ENCODE measurements at places on chromosomes 5 and 9.

DNA sequence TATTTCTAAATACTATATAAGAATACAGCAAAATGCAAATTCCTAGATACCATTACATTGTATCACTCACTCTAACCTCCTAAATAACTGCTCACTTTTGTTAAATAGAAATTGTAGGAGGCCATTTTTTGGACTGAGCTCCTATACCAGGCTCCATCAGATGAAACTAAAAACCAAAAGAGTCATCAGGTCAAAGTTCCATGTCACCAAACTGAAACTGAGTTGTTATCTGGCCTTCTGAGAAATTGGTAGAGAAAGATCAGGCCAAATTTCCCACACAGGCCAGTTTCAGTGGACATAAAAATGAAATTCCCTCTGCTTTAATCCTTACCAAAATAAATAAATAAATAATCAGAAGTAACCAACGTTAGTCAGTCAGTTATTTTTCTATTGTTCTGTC lies 13.8 kb upstream of the SNX2 start:
- DNase-seq: no peak

GRCh38 chr9:105065098-105066088 lies 137.4 kb upstream of the ABCA1 start:
- DNase-seq: no peak

- DNase-seq: no peak
These were observed 192.0 kb upstream of the PPP1R26 start for GRCh38 chr9:135287627-135288026.

DNA sequence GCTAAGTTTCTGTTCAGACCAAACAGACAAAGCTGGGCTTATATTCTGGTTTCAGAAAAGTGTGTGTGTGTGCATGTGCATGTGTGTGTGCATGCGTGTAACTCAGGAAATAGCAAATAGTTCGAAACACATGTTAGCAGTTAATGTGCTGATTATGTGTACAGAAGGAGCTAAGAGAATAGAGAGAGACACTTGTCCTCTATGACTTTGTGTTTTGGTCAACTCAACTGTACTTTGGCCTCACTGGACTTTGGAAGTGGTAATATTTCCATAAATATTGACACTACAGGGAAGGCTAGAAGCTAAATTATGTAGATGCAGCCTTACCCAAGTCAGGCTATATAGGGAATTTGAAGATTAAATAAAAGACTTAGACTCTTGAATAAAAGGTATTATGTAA lies 155.5 kb downstream of the RAB3C start:
- DNase-seq: no peak

- no peak for DNase-seq
These were observed 53.4 kb upstream of the IL6ST start for GRCh38 chr5:56048124-56048523.

- no peak for DNase-seq
These were observed 45.6 kb downstream of the FOXI1 start for GRCh38 chr5:170151097-170151831.

GRCh38 chr9:15144622-15145061 lies 162.4 kb downstream of the TTC39B start:
- no peak for DNase-seq

DNA sequence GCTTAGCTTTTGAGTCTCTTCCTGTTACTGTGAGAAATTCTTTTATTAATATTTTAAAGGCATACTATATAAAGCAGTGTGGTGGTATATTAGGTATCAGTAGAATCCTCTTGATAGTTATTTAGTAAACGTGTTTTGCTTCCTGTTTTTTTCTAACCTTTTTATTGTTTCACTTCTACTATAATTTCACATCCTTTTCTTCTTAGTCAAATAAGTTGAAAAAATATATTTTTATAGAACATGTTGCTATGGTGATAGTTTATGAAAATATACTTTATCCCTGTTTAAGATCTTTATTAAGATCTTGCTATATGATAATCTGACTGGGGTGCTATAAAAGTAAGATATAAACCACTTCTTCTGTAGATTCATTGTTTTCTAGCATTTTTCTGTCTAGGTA lies 2.1 kb downstream of the POLK start:
- DNase-seq: no peak

DNA sequence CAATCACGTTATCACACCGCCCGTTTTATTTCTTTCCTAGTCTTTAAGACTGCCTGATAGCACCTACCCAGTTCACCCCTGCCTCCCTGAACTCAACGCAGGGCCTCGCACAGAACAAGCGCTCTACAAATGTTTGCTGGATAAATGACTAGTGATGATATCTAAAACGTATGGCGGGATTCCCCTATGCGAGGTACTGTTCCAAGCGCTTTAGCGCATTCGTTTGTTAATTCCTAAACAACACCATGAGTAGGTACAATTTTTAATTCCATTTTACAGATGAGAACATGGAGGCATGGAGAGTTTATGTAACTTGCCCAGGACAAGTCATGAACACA lies 6.6 kb downstream of the POU4F3 start:
- no peak for DNase-seq

DNA sequence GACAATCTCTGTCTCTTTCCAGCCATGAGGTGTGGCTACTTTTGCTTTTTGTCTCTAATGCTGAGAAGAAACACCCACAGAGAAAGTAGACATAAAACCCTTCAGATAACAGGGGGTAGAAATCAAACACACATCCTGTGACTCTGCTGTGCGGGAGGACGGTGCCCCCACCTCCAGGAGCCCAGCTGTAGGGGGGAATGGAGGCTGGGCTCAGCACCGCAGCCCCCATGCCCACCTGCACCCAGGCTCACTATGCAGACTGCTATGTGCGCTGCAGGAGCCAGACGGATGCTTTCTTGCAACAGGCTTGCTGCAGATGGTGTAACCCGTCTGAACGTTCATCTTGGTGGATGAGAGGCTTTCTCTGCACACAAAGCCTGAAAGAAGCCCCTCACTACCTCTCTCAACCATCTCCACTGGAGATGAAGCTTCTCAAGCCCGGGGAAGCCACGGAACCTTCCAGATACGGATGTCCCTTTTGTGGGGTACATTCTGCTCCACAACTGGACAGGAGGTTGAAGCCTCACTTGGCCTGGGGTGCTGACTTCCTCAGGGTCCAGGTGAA lies 207.2 kb downstream of the GADD45G start:
- no peak for DNase-seq

GRCh38 chr5:142303565-142303964 lies 21.3 kb downstream of the SPRY4 start:
- no peak for DNase-seq

DNA sequence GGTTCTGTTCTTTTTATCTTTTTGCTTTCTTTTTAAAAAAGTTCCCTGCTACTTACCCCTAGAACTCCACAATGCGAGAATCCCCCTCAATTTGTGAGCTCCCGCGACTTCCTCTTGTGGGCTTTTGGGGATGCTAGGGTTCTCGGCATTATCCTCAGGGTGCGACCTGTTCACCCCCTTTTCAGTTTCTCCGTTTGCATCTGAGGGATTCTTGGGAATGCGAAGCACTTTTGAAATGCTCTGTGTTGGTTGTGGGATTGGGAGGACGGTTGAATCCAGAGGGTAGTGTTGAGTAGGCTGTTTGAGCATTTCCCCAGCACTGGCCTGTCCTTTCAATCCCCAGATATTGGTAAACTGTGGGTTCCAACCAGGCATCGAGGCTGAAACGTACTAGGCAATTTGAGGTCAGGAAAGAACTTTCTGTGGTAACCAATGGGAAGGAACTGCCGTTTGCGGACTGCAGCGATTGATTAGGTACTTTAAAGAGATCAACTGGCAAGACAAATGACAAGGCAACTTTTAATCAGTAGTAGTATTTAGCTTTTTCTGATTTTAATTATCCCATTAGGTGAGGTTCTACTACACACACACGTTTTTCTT lies 415 bp downstream of the XRCC4 start:
- no peak for DNase-seq

DNA sequence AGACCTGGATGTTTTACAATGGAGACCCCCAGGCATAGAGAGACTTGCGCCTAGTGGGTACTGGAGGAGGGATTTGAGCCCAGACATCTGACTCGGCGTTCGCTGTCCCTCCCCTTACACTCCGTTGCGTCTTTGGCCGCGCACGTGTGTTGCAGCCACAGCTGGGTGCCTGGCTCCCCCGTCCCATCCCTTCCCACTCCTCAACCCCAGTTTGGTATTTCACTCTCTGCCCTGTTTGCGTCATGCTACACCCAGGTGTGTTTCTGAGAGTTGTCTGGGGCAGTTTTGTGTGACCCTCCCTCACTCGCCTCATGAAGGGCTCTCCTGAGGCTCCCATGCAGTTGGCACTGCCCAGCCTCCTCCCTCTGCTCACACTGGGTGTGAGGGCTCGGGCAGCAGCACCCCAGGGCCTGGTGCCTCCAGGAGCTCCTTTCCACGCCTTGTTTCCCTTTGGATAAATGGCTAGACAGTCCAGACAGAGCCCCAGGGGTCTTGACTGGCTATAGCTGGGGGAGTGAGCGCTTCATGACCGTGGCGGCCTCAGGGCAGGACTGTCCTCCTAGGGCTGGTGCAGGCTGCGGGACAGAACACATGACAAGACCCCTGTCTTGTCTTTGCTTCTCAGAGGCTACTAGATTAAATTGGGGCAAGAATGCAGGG lies 13.6 kb downstream of the TCF7 start:
- no peak for DNase-seq

DNA sequence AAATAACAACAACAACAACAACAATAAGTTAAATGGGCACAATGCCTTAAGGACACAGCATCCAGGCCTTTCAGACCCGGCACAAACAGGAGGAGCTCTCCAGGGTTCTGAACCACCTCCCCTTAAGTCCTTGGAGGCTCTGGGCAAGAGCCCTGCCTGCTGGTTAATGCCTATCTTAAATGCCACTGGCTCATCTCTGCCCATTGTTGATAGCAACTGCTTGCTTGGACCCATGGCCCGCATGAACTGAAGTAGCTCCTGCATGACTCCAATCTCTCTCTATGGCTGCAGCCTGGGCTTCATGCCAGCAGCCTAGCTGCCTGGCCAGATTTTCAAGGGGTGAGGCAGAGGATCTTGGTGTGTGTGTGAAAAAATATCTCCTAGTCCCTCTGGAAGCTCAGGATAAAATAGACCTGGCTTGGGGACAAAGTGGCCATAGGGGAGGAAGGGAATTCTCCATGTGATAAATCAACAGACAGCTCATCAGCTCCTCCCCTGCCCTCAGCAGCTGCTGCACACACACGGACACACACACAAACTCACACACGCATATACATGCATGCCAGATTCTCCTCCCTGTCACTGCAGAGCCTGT lies 27.4 kb downstream of the FAM219A start:
- DNase-seq: no peak

DNA sequence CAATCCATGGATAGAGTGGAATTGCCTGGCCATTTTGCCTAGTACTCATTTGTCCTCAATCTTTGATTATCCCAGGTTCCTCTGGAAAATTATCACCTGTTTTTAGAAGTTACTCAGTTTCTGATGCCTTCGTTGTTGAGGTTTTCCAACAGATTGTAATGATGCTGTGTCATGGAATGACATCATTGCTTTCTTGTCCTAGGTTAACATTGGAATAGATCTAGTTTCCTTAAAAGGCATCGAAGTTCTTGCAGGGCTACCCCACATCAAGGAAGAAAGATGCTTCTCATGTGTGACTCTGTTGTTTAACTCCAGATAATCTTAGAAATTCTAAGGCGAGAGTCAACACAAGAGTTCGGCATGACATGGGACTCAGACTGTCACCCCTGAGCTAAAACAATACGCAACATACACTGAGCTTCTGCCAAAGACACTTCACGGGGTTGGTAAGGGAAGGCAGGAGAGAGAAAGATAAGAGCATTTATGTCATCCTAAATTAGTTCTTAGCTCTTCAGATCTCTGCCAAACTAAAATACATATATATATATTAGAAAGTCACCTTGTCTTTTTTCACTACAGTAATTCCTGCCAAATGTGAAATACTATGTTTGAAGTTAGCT lies 293.2 kb upstream of the WWC1 start:
- DNase-seq: no peak

DNA sequence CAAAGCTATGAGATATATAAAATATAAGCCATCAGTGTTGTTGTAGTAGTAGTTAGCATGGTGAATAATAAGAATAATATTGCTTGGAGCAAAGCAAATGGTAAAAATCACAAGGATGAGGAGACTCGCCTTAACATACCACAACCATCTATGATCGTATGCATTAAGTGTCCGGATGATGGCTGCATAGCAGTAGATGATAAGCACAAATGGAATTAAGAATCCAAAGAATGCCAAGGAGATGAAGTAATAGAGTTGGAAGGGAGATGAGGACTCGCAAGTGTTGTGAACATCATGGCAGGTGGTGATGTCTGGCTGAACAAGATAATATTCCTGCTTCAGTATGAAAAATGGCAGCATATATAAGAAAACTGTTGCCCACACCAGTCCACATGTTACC lies 5.5 kb downstream of the F2RL2 start:
- DNase-seq: no peak

GRCh38 chr9:133604214-133604613 lies 5.0 kb downstream of the FAM163B start:
- DNase-seq: peak; percentile 15

GRCh38 chr5:168848569-168848968 lies 269.4 kb upstream of the PANK3 start:
- DNase-seq: no peak

All from stimulated activated CD8-positive, alpha-beta memory T cell treated with anti-CD3 and anti-CD28 coated beads, Interleukin-12 subunit alpha, Interleukin-12 subunit beta, amount 100 ng/mL, for 4 hours (primary cell).